Stimulated activated CD4-positive, alpha-beta T cell treated with anti-CD3 and anti-CD28 coated beads, TNF-alpha, amount 100 ng/mL, for 48 hours (primary cell): ENCODE measurements at places on chromosomes 3 and 15.

DNA sequence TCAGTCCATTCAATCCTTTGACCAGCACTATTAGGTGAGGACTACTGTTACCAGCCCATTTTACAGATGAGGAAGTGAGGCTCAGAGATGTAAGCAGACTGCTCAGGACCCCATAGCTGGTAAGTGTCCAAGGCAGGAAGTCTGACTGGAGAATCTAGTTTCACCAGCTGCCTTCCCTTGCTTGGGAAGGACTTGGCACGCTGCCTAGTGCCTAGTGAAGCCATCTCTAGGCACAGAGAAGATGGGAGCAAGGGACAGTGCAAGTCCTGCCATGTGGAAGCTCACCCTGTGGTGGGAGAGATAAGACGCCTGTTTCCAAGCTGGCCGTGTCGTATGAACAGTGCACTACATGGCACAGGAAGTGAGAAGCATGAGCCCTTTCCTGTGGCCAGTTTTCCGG, 111.8 kb upstream of the TMC3 start:
- DNase-seq = no peak

- no peak for DNase-seq
These were observed 1001.0 kb downstream of the FHIT start for GRCh38 chr3:60250206-60250605.

GRCh38 chr3:152289708-152290107, 21.0 kb downstream of the MBNL1 start:
- no peak for DNase-seq

DNA sequence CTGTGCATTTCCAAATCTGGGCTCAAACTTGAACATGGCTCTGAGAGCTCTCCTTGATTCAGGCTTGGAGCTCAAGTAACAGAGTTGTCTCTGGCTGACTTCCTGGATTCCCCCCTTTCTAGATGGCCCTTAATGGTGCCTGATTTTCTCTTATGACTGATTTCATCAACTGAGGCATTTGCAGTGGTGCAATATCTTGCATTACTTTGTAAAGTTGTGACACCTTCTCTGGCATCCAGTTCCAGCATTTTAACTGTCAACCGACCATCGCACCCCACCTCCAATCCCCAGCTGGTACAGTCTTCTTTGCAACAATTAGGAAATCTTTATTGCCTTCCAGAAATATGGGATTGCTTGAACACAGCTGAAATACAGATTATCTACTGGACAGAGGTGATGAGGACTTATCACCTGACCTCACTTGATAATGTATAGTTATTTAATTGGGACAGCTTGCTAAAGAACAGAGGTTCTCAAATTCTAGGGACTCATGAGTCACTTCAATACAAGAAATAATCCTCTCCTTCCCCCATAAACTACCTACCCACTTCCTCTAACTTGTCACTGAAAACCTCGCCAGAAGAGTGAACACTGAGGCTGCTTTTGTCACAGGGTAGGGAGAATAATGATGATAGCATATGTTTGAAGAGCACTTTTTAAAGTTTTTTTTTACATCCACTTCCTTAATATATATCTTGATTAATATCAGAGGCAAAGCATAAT, 41.8 kb downstream of the FILIP1L start:
- DNase-seq = no peak

DNA sequence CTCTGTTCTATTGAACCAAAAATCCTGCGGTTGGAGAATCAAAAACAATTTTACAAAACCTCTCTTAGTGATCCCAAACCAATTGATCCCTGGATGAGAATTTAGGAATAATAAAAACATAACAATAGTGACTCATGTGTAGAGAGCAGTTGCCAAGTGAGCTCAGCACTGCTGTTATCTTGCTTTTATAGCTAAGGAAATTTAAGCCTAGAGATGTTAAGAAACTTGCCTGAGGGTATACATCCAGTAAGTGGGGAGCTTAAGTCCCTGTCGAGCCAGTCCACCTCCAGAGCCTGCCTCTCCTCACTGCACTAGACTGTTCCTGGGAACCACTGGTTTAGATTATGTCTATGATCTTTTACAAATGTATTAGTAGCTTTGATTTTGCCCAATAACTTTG, 358.4 kb upstream of the LMCD1 start:
- no peak for DNase-seq

- DNase-seq = no peak
These were observed 37.1 kb upstream of the LIMD1 start for GRCh38 chr3:45557471-45557870.

GRCh38 chr3:124557-125179, 71.9 kb upstream of the CHL1 start:
- no peak for DNase-seq
